ENCODE measurements at places on chromosomes 5 and 9.

- no peak for DNase-seq
Observed at GRCh38 chr5:92560698-92561401, 1020.2 kb downstream of the NR2F1-AS1 start.

GRCh38 chr5:155394727-155395126 lies 381.2 kb downstream of the KIF4B start:
- no peak for DNase-seq

DNA sequence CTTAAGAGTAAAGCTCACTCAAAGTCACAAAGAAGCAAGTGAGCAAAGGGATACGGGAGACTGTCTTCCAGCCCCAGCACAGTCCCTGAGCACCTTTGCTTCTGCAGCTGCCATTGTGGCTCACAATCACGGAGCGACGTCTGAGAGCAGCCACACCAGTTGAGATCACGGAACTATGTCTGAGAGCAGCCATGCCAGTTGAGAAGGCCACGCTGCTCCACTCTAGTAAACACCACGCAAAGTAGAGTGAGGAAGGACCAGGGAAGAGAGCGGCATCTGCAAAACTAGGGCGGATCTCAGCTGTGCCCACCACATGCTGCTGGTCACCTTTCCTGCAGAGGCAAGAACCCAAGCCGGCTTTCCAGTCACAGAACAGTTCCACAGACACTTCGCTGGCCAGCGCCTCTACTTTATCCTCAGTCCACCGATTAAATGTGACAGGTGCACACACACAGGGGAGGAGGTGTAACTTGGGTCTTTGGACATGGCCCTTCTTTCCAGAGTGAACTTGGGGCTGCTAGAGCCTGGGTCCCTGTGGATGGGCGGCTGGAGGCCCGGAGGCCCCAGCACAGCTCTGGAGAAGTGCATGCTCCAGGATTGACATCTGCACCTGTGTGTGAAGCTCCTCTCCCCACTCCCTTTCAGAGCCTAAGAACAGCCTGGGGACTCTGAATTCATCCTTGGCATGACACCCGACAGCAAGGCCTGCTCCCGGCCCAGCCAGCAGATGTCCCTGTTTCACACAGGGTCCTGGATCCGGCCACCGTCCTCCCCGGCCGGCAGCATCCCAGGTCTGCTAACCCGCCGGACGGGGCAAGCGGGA lies 324.9 kb upstream of the IRX4 start:
- DNase-seq, result no peak

DNA sequence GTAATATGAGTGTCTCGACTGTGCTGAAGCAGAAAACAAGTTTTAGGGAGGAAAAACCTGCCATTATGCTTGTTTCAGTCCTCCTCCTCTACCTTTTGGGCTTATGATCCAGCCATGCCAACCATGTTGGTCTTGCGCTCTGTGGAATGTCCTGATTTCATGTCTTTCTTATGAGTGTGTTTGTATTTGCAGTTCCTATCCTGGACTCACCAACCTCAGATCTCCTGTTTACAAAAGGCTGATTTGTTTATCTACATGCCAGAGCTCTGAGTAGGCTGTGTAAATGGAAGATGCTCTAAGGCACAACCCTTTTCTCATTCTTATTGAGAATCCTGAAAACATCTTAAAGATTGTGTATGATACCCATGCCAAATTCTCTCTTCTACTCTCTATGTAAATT lies 138.6 kb downstream of the ARHGEF28 start:
- no peak for DNase-seq

GRCh38 chr5:73606206-73606753 lies 19.7 kb upstream of the ARHGEF28 start:
- no peak for DNase-seq

- DNase-seq, result no peak
Observed at GRCh38 chr9:124347968-124348358, 67.3 kb downstream of the PSMB7 start.

DNA sequence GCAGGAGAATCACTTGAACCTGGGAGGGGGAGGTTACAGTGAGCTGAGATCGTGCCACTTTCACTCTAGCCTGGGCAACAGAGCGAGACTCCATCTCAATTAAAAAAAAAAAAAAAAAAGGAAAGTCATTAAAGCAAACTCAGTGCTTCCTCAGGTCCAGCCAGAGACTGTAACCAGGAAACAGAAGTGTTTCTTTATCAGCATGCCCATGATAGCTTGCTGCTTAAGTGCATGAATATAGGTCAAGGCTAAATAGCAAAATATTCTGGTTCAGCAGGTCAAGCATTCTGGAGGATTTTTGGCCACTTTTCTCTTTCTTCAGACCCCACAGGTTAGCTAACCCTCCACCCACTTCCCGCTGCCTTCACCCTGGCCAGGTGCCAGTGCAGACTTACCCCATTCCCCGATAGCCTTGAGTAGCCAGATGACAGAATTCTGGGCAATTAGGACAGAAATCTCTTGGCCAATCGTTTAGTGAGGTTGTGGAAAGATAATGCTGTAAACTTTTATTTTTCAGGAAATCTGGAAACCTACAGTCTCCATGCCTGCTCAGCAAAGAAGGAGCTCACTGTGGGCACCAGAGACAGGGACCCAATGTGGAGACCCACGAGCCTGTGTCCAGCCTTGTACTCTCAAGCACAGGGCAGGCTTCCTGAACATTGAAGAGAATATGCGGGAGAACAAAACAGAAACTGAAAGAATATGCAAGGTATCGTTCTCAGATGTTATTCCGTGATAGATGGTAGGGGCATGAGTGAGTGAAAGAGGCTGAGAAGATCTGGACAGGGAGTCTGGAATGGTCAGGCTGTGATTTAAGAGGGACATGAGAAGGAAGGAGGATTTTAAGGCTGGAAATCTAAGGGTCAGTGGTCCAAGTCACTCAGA lies 4.2 kb upstream of the UGT3A2 start:
- no peak for DNase-seq

GRCh38 chr9:131191857-131192256 lies 66.5 kb downstream of the NUP214 start:
- no peak for DNase-seq

GRCh38 chr9:26975728-26976707 lies 19.8 kb downstream of the IFT74 start:
- DNase-seq, result peak; percentile 41

DNA sequence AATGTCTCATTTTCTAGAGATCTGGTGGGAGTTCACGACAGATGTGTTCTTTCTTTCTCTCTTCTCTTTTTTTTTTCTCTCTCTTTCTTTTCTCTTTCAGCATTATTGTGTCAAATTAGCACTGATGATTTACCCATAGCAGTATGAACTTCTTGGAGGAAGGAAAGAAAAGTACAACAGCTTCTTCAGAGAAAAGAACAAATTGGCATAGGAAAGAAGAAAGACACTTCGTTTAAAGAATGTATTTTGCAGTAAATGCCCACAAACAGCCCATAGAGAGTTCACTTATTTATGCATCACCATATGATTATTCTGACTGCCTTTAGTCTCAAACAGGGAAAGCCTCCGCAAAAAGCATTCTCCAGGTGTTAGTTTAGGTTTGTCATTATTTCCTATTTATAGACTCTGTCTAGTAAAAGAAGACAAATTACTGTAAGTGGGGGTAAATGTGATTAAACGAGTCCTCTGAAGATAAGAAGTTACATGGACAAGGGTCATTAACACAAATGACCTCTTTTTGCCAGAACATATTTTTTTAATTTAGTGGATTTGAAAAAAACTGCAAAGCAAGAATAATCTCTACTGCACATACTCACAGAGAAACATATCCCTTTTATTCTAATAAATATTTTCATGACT lies 68.0 kb downstream of the POU5F2 start:
- DNase-seq, result no peak

DNA sequence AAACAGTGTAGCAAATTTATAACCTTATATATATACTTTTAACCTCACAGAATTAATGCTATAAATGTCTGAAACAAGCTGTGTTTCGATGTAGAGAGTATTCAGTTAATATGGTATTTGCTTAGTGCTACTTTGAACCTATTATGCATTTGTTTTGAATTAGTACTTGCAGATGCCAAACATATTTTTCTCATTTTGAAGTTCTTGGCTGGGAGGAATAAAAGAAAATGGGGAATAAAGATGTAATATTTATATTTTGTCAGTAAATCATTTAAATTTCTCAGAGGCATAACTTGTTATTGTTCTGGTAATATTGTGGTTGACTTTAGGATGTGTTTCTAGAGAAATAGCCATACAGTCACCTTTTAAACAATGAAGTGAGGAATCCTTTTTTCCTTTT lies 175.9 kb upstream of the IZUMO3 start:
- DNase-seq, result no peak

DNA sequence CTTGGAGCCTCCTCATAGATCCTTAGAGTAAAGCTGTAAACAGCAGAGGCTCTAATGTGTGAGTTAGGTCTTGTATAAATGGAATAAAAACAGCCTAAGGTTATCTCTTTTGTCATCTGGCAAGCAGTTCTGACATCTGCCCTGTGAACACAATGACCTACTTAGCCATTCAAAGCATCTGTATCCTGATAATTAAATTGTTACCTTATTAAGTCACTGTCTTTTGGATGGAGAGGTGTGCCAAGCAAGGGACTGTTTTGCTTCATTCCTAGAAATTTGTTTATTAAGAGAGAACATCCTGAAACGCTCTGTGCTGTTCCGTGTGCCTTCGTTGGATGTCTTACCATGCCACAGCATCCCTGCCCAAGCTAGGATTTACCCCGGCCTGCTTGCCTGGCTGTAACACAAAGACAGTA lies 1.5 kb downstream of the LSM11 start:
- no peak for DNase-seq

DNA sequence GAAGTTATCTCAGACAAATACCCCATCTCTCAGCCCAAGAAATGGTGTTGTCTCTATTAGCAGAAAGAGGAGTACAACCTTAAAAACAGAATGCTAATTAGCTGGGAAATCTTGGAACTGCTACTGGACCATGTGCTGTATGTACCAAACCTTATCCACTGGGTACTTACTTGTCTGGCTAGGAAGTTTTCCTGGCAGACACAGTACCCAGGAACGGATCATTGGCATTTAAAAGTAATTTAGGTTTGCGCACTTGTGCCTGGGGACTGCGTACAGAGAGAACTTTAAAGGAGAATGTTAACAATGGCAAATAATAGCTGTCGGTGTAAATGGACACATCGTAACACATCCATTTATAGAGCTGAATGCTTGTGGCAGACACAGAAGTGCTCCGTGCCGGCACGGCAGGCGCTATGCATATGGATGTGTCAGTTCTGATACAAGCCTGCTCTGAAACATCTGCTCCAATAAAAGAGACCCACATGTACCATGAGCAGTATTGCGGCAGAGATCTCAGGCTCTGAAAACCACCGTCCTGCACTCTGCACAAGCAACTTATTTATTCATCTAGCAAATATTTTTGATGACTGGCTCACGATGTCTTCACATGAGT lies 290.6 kb upstream of the PANK3 start:
- no peak for DNase-seq

DNA sequence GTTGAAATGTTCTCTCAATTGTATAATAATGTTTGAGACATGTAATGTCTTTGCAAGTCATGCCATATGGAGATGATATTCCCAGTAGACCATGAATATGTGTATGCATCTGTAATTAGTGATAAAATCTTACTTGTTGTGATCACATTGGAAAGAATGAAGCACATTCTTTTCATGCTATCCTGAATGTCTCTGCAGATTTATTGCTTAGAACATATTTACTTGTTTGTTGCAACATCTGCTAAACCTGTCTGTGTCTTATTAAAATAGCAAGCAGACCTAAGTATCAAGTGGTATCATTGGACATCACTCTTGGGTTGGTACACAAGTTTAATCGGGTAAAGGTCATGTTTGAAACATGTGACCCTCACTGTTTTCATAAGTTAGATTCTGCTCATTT lies 265.5 kb upstream of the CD180 start:
- no peak for DNase-seq

GRCh38 chr5:157518963-157519362 lies 56.6 kb downstream of the ADAM19 start:
- DNase-seq, result no peak

GRCh38 chr9:110745676-110746075 lies 77.1 kb downstream of the MUSK start:
- DNase-seq, result no peak

DNA sequence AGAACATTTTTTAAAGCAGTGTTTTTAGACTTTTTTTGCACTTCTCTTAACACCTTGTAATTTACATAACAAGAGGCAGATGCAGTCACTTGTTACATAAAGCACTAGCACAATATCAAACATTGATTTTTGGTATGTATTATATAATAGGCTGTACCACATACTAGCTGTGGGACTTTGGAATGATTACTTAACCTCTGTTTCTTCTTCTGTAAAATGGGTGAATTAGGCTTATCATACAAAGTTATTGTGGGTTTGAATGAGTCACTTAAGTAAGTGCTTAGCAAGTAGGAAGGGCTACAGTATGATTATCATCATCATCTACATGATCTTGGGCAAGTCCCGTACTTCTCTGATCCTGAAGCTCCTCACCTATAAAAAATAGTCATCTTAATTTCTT lies 2.1 kb downstream of the FAM81B start:
- DNase-seq, result no peak

- no peak for DNase-seq
Observed at GRCh38 chr5:120843390-120843980, 379.4 kb downstream of the PRR16 start.

- no peak for DNase-seq
Observed at GRCh38 chr5:38892363-38892762, 46.6 kb downstream of the OSMR start.

DNA sequence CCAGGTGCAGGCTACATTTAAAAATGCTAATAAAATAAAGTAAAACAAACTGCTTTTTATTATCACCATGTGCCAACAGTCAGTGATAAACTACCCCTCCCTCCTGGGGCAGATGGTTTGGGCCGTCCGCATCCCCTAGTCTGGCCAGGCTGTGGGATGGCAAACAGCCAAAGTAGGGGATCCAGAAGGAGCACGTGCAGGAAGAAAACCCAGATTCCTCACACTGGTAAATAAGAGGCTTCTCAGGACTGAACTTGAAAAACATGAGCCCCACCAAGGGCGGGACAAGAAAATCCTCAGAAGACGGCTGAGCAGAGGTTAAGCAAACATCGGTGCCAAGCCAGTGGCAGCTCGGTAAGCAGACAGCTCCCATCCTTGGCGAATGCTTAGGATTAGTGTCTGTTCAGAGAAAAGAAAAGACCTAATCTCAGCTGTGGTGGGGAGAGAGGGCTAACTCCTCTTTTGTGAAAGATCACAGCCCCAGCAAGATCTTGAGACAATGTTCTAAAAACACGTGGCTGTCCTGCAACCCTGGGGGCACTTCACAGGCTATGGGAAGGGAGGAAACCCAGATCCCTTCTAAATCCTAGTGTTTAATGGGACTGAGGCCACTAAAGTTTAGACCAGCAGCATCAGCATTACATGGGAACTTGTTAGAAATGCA lies 46.5 kb upstream of the GDNF start:
- no peak for DNase-seq

DNA sequence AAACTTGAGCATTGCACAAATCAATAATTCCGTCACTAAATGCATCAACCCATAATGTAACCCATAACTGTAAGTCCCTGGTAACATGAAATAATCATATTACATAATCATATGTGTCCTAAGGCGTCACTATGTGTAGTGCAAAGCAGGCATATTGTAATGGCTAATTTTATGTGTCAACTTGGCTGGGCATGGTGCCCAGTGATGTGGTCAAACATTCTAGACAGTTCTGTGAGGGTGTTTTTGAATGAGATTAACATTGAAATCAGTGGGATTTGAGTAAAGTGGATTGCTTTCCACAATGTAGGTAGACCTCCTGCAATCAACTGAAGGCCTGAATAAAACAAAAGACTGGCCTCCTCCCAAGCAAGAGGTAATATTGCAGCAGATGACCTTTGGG lies 794.4 kb upstream of the ACO1 start:
- DNase-seq, result no peak

Data from inflammatory macrophage treated with lipopolysaccharide for 1 hour (primary cell).